Left ventricle myocardium inferior (tissue), 1 donor: ENCODE measurements at places on chromosomes 5 and 9.

DNA sequence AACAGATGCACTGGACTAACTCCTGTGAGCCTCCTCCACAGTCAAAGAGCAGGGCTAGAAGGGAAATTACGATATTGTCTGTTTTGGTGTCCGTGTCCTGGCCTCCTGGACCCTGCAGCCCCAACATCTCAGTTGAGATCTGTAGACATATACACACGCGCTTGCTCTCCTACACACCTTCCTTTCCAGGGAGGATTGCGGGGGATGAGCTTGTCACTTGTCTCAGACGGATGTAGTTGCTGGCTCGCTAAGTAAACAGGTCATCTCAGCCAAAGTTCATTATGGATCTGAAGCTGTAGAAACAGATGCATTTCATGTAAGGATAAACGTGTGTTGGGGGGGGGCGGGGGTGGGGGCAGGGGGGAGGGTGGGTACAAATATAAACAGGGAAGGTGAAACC lies 549.3 kb downstream of the CCDC171 start:
- no peak for DNase-seq
- no peak overlapping the region for H3K4me3 ChIP-seq
- no peak overlapping the region for H3K27ac ChIP-seq
- H3K36me3 ChIP-seq: no peaks in the 10 kb centered on the region

DNA sequence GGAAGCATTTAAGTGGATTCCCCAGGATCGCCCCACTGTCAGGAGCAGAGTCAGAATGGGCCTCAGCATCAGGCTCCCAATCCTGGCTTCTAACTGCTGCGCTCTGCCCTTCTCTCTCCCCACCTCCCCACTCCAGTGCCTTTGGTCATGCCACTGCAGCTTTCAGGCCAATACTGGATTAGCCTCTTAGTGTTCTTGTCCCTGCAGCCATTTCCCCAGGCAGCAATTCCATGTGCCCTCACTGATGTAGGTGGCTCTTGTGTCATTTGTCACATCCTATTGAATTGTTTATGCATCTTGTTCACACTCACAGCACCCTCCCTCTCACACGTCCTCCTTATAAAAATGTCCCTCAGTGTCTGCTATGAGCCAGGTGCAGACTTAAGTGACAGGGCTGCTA lies 544.2 kb upstream of the DAP start:
- H3K4me1 ChIP-seq: peaks cover 4% of the 10 kb centered on the region
- peaks cover 6% of the 10 kb centered on the region for H3K27me3 ChIP-seq
- H3K4me3 ChIP-seq: no peak overlapping the region
- DNase-seq: no peak
- no peaks in the 10 kb centered on the region for H3K36me3 ChIP-seq

DNA sequence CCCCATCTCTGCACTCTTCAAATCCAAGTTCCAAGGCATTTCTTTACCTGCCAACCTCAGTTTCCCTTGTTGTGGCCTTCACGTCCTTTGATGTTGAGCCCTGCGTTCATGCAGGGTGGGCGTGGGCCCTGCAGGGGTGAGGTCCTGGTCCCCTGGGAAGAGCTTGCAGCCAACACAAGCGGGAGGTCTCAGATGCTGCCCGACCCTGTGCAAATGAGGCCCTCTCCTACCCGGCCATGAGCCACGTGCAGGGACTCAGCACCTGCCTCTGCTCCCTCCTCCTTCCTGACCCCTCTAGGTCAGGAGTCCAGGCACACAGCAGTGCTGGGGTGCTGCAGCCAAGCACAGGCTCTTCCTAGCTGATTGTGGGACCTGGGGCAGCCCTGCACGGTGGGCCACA lies 124.5 kb downstream of the ADAMTS2 start:
- H3K36me3 ChIP-seq: no peaks in the 10 kb centered on the region
- H3K4me1 ChIP-seq: no peaks in the 10 kb centered on the region
- peaks cover 16% of the 10 kb centered on the region for H3K27me3 ChIP-seq
- no peak overlapping the region for H3K27ac ChIP-seq
- no peak overlapping the region for H3K4me3 ChIP-seq
- DNase-seq: no peak

GRCh38 chr9:104448036-104448435 lies 56.0 kb upstream of the OR13F1 start:
- no peak overlapping the region for H3K27ac ChIP-seq
- no peak for DNase-seq
- H3K27me3 ChIP-seq: no peaks in the 10 kb centered on the region
- H3K4me3 ChIP-seq: no peak overlapping the region
- no peaks in the 10 kb centered on the region for H3K4me1 ChIP-seq

DNA sequence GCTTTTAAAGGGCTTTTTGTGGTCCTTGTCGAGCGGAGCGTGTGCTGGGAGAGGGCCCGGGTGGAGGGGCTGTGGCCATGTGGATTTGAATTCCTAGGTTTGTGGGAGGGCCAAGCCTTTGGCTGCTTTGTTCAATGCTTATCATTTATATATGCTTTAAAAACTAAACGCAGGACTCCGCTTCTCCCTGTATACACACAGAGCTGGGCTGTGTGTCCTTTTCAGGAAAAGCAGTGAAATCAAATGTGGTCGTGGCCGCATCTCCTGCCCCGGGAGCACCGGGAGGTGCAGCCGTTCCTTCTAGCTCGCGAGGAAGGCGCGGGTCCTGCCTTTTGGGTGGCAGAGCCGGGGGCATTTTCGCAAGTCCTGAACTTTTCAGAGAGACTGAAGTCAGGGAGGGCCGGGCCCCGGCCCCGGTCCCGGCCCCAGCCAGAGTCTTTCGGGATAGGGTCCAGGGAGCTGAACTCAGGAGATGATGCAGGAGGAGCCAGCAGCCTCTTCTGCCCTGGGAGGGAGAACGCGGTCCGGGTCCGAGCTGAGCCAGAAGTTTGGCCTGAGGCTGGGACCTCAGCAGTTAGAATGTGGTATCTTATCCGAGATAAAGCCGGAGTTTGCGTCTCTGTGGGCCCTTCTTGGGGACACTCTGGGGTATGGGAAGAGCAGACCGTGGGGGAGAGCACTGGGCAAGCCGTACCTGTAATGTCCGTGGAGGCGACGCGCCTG lies 158.8 kb downstream of the C9orf152 start:
- peak overlapping the region; percentile 91 for H3K27ac ChIP-seq
- no peaks in the 10 kb centered on the region for H3K27me3 ChIP-seq
- peak overlapping the region; percentile 87 for H3K4me3 ChIP-seq
- H3K4me1 ChIP-seq: peaks cover 72% of the 10 kb centered on the region
- no peaks in the 10 kb centered on the region for H3K36me3 ChIP-seq
- no peak for DNase-seq

- no peak overlapping the region for H3K27ac ChIP-seq
- H3K27me3 ChIP-seq: peaks cover 87% of the 10 kb centered on the region
- no peaks in the 10 kb centered on the region for H3K36me3 ChIP-seq
- DNase-seq: no peak
- H3K4me3 ChIP-seq: no peak overlapping the region
- no peaks in the 10 kb centered on the region for H3K4me1 ChIP-seq
Observed at GRCh38 chr9:135145312-135145711, 57.8 kb downstream of the OLFM1 start.

GRCh38 chr5:114412510-114413171 lies 50.8 kb downstream of the KCNN2 start:
- H3K4me3 ChIP-seq: no peak overlapping the region
- no peaks in the 10 kb centered on the region for H3K36me3 ChIP-seq
- no peaks in the 10 kb centered on the region for H3K27me3 ChIP-seq
- no peak overlapping the region for H3K27ac ChIP-seq
- no peak for DNase-seq
- no peaks in the 10 kb centered on the region for H3K4me1 ChIP-seq

DNA sequence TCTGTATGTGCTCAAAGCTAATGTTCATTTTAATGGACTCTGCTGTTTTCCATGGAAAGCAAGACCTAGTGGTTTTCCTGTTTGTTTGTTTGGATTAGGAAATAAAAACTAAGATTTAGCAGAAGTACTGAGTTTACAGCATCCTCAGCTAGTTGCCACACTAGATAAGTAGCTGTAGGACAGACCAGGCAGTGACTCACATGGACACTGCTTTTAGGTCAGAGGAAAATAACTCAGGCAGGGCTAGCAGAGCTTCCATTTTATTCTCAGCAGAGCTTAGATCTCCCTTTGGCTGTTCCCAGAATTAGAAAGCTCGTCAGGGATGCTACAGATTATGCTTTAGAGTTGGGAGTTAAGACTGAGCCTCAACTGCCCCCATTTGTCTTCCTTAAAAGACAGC lies 204.4 kb downstream of the SH3GL2 start:
- H3K4me1 ChIP-seq: no peaks in the 10 kb centered on the region
- DNase-seq: no peak
- no peaks in the 10 kb centered on the region for H3K36me3 ChIP-seq
- no peak overlapping the region for H3K27ac ChIP-seq
- no peaks in the 10 kb centered on the region for H3K27me3 ChIP-seq

- no peaks in the 10 kb centered on the region for H3K4me1 ChIP-seq
- no peak for DNase-seq
- no peak overlapping the region for H3K4me3 ChIP-seq
- H3K36me3 ChIP-seq: no peaks in the 10 kb centered on the region
- no peak overlapping the region for H3K27ac ChIP-seq
Observed at GRCh38 chr5:2958976-2959375, 207.5 kb upstream of the IRX2 start.

DNA sequence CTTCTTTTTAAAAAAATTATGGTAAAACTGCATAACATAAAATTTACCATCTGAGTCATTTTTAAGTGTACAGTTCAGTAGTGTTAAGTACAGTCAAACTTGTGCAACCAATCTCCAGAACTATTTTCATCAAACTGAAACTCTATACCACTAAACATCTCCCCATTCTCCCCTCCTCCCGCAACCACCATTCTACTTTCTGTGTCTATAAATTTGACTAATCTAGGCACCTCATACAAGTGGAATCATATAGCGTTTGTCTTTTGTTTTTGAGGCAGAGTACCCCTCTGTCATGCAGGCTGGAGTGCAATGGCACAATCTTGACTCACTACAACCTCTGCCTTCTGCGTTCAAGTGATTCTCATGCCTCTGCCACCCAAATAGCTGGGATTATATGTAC lies 24.0 kb upstream of the EBF1 start:
- H3K27me3 ChIP-seq: no peaks in the 10 kb centered on the region
- no peak for DNase-seq
- H3K4me3 ChIP-seq: no peak overlapping the region
- H3K27ac ChIP-seq: no peak overlapping the region
- H3K36me3 ChIP-seq: no peaks in the 10 kb centered on the region

DNA sequence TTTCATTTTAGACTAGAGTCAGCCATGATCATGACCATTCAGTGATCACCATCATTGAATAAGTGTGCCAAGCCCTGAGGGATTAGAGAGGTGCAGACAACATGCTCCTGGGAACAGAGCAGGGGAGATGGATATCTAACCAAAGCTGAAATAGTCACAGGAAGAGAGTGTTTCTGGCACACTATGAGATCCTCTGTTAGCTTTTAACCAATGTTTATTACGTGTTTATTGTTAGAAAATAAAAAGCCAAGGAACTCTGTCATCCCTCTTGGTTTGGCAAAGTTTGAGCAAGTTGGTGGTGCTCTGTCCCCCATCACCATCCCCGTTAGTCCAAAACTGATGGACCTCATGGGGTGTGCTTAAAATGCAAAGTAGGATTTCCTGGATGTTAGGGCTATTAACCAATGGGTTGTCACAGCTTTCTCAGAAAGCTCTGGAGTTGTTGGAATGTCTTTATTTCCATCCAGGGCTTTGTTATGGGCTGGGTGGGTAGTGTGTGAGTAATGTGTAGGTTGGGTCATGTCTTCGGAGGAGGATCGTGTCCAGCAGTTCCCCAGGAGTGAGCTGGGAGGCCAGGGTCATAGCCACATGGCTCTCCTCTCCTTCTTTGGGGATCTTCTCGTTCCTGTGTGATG lies 34.9 kb downstream of the SLC28A3 start:
- DNase-seq: no peak
- H3K27me3 ChIP-seq: no peaks in the 10 kb centered on the region
- H3K27ac ChIP-seq: no peak overlapping the region
- no peak overlapping the region for H3K4me3 ChIP-seq
- no peaks in the 10 kb centered on the region for H3K36me3 ChIP-seq
- no peaks in the 10 kb centered on the region for H3K4me1 ChIP-seq

GRCh38 chr5:144092508-144092907 lies 78.0 kb downstream of the YIPF5 start:
- DNase-seq: no peak
- H3K27me3 ChIP-seq: no peaks in the 10 kb centered on the region
- no peak overlapping the region for H3K4me3 ChIP-seq
- no peaks in the 10 kb centered on the region for H3K36me3 ChIP-seq
- H3K27ac ChIP-seq: no peak overlapping the region

GRCh38 chr9:108760841-108761240 lies 94.9 kb downstream of the ACTL7B start:
- no peak overlapping the region for H3K4me3 ChIP-seq
- peaks cover 7% of the 10 kb centered on the region for H3K4me1 ChIP-seq

GRCh38 chr9:125883565-125884217 lies 136.5 kb downstream of the PBX3 start:
- H3K4me1 ChIP-seq: peaks cover 59% of the 10 kb centered on the region
- H3K27ac ChIP-seq: peak overlapping the region; percentile 20
- H3K4me3 ChIP-seq: no peak overlapping the region
- no peaks in the 10 kb centered on the region for H3K27me3 ChIP-seq
- no peak for DNase-seq
- H3K36me3 ChIP-seq: no peaks in the 10 kb centered on the region

DNA sequence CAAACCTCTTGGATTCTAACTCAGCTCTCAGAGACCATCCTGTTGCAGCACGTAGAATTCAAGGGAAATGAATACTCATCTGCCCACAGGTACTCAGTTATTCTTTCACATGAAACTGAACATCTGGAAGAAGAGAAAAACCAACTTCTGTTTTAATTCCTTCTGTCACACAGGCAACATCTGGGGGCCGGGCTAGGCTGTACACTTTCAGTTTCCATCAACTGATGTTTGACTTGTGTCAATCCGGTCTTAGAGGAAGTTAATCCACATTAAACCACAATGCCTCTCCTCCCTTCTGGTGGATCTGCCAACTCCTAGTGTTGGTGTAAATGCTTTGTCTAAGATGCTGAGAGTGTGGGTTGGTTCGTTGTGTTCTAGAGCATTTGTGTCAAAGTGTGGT lies 17.6 kb downstream of the DMRT3 start:
- H3K4me1 ChIP-seq: no peaks in the 10 kb centered on the region
- H3K27me3 ChIP-seq: peaks cover 45% of the 10 kb centered on the region
- no peaks in the 10 kb centered on the region for H3K36me3 ChIP-seq
- H3K4me3 ChIP-seq: no peak overlapping the region
- DNase-seq: no peak
- H3K27ac ChIP-seq: no peak overlapping the region

- H3K36me3 ChIP-seq: no peaks in the 10 kb centered on the region
- H3K27ac ChIP-seq: no peak overlapping the region
- no peak overlapping the region for H3K4me3 ChIP-seq
- DNase-seq: no peak
- H3K4me1 ChIP-seq: no peaks in the 10 kb centered on the region
Observed at GRCh38 chr9:133604214-133604613, 5.0 kb downstream of the FAM163B start.

- H3K36me3 ChIP-seq: no peaks in the 10 kb centered on the region
- no peak overlapping the region for H3K4me3 ChIP-seq
- no peaks in the 10 kb centered on the region for H3K27me3 ChIP-seq
- peaks cover 13% of the 10 kb centered on the region for H3K4me1 ChIP-seq
- no peak overlapping the region for H3K27ac ChIP-seq
Observed at GRCh38 chr5:154258531-154259217, 68.1 kb downstream of the GALNT10 start.
